Kidney (tissue), 22 donors: ENCODE measurements at places on chromosomes 6 and 20.

- no peak for DNase-seq
Observed at GRCh38 chr6:33050014-33050810, 23.2 kb downstream of the HLA-DPA1 start.

- DNase-seq, result no peak
Observed at GRCh38 chr6:50936277-50936681, 117.6 kb downstream of the TFAP2B start.

DNA sequence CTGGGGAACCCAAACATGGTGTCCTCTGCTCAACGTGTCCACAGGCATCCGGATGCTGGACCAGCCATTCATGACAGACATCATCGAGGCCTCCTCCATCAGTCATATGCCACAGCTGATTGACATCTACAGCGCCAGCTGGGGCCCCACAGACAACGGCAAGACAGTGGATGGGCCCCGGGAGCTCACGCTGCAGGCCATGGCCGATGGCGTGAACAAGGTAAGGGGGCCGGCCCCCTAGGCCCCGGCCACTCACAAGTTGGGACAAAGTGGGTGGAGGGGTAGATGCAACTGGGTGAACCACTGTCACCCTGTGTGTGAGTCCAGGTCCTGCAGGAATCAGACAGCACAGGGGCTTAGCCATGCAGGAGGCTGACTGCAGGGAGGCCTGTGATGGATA lies 94.5 kb downstream of the BFSP1 start:
- no peak for DNase-seq

DNA sequence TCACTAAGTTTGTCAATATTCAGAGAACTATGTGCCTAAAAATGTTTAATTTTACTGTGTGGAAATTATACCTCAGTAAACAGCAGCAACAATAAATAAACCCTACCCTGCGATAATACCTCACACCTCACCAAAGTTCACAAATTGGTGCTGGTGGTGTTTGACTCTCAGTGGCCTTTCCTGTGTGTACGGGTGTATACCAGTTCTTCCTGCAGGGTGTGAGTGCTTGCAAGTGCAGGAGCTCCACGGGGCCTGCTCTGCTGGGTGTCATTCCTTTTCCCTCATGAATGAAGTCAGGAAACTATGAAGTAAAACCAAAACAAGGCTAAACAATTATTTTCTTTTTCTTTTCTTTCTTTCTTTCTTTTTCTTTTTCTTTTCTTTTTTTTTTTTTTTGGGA lies 4.1 kb upstream of the ENPP5 start:
- DNase-seq, result no peak

- DNase-seq, result no peak
Observed at GRCh38 chr20:9514072-9514460, 324 bp upstream of the LAMP5 start.

- DNase-seq, result no peak
Observed at GRCh38 chr6:152166497-152166896, 359.0 kb downstream of the ESR1 start.

GRCh38 chr6:80330961-80331360 lies 224.5 kb downstream of the BCKDHB start:
- DNase-seq, result no peak

DNA sequence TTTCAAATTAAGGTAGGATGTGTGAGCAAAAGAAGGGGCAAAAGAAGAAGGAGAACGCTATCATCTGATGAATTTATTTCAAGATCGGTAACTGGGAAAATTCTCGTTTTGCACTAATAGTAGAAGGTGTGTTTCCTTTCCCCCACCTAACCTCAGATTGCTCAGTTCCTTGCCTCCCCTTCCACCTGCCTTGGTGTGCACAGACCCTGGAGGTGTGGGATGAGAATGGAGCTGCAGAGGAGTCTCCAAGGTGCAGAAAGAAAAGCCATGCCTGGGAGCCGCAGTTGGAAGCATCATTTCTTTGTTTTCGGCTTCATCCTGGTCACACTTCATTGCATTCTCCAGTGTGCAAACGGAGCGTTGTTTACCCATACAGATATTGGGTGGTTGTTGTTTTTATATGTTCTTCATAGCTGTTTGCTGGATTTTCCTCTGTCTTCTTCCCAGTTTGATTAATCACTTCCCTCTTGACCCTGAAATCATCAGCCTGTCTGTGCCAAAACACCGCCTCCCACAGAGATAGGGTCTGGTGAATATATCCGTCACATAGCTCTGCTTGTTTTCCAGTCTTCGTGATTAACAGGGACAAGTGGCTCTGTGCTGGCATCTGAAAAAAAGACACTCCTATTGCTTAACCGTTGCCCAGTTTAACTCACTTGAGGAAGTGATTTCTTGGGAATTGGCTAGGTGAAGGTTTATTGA lies 40.2 kb upstream of the NEDD9 start:
- DNase-seq, result peak; percentile 85

GRCh38 chr6:119174085-119174445 lies 95.6 kb upstream of the FAM184A start:
- peak; percentile 7 for DNase-seq

DNA sequence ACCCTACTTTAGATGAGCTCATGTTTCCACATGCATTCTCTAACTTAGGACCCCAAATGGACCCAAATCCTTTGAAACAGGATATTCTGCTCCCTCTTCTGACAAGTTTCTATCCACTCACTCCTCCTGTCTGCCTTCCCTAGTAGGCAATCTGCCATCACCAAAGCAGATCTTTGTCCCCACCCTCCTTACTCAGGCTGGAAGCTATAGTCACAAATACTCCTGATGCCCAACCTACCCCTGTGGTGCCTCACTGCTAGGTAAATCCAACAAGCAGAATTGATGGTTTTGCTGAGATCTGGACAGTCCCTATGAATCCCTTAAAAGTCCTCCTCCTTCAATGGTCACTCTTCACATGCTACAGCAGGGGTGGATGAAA lies 21.7 kb downstream of the ELOVL5 start:
- DNase-seq, result no peak

DNA sequence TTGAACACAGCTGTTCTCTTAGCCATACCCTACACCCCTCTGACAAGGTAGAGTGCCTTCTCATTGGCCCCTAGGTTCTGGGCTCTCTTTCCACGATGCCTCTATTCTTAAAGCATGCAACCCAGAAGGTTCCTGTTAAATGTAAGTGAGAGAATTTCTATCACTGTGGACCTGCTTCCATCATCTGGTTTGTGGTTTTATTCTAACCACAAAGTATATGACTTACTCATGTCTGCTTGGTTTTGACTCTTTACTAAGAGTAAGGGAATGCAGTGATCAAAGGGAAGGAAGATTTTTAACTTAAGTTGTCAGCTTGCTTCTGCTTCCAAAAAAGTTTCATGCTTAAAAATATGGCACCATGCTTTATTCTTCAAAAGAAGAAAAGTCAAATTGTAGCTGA lies 80.2 kb downstream of the ANKEF1 start:
- DNase-seq, result no peak

DNA sequence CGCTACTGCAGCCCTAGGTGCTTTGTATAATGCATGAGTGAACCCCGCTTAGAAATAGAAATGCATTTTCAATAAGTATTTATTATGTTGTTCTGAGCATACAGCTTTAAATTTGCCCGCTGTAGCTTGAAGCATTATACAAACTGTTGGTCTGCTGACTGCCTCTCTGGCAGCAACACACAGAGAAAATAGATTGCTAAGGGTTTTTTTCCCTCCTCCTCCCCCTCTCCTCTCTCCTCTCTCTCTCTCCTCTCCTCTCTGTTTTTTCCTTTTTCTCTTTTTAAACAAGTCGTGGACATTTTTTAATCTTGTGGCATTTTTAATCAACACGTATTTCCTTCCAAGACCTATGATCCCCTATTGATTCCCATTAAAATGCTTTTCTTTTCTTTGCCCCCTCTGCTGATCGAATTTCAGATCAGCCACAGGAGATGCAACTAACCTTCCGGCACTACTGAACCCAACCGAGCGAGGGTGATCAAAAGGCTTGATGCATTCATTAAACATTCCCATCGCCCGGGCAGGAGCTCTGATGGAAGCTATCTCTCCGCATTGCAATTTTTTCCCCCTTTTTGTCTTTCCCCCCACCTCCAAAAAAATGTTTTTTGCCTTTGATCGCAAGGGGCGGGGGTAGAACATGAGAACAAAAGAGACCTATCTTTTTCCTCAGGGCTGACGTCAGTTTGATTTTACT lies 90.7 kb upstream of the ARID1B start:
- DNase-seq, result no peak

- no peak for DNase-seq
Observed at GRCh38 chr6:149031859-149032598, 285.2 kb downstream of the UST start.

- no peak for DNase-seq
Observed at GRCh38 chr6:136471372-136471771, 78.8 kb downstream of the MAP7 start.

DNA sequence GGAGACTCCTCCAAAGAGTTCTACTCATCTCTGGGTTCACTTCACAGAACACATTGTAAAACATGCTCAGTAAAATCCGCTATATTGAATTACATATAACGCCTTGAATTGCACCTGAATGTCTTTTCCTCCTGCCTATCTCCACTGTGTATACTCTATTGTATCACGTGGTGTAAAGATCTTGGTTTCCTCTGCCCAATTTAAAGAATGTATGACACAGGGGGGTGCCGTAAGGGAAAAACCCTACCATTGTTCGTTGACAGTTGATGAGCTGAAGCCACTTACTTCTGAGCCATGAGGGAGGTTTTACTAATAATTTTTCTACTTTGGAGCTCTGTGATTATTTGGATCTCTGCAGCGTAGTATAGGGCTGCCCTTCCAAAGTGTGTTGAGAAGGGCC lies 6.0 kb downstream of the ASF1A start:
- no peak for DNase-seq

- DNase-seq, result no peak
Observed at GRCh38 chr6:168397012-168397411, 44.0 kb upstream of the SMOC2 start.

DNA sequence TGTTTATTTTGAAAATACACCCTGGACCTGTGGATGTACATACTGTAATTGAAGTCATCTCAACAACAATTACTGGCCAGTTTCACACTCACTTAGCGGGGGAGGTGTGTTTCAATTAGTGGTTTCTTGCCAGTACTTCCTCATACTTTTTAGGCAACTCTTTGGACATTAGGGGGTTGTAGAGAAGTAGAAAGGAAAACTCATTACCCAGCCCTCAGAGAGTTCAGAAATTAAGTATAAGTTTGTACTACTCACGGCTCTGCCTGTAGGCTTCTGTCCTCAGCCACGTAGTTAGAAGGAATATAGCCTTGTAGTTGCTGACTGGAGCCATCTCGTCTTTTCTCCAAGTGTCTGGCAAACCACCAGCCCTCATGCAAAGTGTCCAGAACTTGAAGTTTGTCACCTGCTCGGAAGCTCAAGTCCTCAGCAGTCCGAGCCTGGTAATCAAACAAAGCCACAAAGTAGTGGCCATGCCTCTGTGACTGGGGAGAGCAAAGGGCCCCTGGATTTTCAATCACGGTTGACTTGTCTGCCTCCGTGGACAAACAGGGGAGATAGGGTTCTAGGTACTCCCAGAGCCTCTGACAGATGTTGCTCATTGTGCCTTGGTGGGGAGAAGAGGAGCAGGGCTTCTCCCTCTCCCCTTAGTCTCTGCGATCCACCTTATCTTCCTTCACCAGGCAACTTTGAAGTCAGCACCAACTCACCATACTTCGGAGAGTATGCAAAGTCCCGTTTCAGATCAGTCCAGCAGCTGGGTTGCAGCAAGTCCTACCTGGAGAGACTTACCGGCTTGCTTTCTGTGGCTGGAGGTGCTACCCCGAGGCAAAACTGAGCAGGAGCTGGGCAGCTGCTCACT lies 749 bp downstream of the FRK start:
- DNase-seq, result no peak

- DNase-seq, result no peak
Observed at GRCh38 chr6:121260651-121261102, 73.6 kb downstream of the TBC1D32 start.

DNA sequence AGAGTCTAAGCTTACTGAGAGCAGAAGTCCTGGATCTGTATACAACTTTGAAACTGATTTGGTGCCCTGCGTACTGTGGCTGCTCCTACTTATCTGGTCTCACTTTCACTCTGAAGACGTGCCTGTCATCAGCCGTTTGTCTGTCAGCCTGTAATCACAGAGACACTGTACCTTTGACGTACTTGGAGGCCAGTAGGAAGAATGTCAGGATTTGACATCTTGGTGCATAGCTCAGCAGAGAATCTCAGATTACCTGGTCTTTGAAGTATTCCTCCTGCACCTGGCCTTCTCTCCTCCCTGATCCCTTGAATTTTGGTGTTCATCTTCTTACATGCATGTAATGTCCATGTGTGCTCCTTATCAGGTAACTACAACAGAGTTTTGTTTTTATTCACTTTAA lies 37.7 kb downstream of the DSE start:
- DNase-seq, result no peak

DNA sequence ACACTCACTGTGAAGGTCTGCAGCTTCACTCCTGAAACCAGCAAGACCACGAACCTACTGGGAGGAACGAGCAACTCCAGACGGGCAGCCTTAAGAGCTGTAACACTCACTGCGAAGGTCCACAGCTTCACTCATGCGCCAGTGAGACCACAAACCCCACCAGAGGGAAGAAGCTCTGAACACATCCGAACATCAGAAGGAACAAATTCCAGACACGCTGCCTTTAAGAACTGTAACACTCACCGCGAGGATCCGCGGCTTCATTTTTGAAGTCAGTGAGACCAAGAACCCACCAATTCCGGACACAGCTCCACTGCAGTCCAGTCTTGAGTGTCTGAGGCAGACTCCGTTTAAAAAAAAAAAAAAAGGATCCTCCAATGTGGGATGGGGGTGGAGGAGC lies 60.4 kb upstream of the ERVFRD-1 start:
- DNase-seq, result no peak

DNA sequence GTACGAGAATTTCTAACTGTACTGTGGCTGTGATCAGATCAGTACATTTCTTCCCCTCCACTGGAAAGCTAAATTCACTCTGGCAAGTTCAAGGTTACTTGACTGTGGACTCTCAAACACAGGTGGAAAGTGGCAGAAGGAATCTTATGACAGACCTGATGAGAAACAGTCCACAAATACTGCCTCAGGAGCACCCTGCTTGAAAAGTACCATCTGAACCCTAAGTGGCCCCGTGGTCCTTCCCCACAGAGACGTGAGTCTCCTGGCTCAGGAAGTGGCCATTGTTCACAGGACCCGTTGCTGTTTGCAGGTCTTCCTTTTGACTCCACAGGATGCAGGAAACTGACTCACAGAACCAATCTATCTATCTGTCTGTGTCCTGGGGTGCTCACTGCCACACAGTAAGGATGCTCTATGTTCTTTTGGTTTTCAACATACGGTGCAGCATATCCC lies 47.5 kb upstream of the NHSL1 start:
- no peak for DNase-seq

- no peak for DNase-seq
Observed at GRCh38 chr6:132476688-132477087, 36.2 kb downstream of the STX7 start.
